Stimulated activated CD4-positive, alpha-beta T cell treated with anti-CD3 and anti-CD28 coated beads, Interleukin-4, amount 100 ng/mL, for 1 hour (primary cell): ENCODE measurements at places on chromosomes 2 and 18.

DNA sequence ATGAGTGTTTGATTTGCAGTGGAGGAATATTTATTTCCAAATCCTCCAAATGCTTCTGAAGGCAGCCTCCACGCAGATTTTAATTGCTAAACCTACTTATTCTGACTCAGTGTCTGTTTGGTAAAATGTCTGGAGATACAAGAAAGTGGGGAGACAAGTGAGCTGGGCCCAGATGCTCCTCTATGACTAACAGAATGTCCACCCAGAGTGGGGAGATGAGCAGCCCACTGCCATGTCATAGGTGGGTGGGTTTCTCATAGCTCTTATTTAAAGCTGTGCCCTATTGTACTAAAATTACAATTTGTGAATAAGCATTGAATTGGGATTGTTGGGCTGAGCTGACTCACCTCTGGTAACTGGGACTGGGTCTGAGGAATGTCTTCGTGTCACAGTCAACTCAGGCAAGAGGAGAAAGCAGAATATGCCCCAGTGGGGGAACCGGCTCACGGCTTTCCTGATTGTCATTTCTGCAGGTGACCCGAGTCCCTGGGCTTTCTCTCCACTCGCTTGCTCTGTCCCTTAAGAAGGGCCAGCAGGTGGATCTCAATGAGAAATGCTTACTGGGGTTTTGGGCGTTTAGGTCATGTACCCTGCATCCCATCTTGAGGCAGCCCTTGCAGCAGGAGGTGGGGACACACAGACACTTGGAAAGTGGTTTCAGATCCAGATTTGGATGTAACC, 116.3 kb upstream of the SPRED2 start:
- no peak for DNase-seq

GRCh38 chr18:68837665-68838451, 40.0 kb downstream of the CCDC102B start:
- no peak for DNase-seq

- DNase-seq = no peak
These were observed 2.1 kb downstream of the COL6A3 start for GRCh38 chr2:237411683-237412423.

- DNase-seq = no peak
These were observed 116.4 kb downstream of the CBLN2 start for GRCh38 chr18:72427721-72428120.

DNA sequence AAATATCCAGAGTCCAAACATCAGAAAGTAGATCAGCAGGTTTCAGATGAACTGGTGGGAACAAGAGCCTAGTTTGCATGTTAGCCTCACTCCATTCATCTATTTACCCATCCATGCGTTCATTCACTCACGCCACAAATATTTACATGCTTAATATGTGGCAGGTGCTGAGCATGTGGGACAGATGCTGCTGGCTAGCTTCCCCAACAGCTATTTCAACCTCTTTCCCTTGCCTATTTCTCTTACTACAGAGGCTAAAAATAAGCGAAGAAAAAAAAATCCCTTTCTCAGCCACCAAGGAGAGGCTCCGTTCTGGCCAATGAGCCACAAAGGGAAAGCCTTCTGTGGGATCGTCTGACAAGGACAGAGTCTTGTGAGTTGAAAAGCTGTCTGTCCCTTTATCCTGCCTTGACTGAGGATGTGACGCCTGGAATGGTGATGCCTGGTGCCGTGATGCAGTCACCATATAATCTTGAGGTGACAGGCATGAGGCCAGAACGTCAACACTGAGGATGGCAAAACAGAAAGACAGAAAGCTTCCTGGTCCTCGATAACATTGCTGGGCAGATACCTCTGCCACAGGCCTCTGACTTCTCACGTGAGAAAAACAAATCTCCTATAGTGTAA, 78.2 kb downstream of the KCTD1 start:
- no peak for DNase-seq

- DNase-seq = no peak
These were observed 1.3 kb downstream of the TAF1B start for GRCh38 chr2:9844576-9844975.

- DNase-seq = no peak
These were observed 339.1 kb upstream of the GALNT5 start for GRCh38 chr2:156918410-156918809.

- no peak for DNase-seq
These were observed 571.9 kb upstream of the PKDCC start for GRCh38 chr2:41475959-41476358.

DNA sequence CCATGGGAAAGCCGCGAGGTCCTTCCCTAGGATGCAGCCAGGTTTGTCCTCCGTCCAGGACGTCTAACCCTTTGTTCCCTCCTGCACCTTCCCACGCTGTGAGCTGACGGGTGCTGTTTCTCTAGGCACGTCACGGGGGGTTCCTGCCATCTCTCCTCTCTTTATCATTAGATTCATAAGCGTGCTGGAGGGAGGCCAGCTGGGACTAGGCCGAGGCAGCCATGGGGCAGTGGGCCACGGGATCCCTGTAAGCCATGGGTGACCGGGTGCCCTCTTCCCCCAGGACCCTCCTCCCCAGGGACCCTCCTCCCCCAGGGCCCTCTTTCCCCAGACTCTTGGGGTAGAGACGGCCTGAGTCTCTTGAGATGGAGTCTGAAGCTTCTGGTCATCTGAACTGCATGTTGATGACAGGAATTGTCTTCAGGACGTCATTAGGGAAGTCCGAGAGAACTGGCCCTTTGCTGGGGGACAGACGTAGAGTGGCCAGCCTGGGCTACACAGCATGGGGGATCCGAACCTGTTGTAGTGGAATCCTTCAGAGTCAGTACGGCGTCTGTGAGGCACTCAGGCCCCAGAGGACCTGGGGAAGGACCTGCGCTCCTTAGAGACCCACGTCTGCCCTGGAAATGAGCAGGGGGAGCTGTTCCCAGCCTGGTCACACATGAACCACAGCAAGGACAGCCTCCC, 108.1 kb downstream of the TPO start:
- DNase-seq = no peak

DNA sequence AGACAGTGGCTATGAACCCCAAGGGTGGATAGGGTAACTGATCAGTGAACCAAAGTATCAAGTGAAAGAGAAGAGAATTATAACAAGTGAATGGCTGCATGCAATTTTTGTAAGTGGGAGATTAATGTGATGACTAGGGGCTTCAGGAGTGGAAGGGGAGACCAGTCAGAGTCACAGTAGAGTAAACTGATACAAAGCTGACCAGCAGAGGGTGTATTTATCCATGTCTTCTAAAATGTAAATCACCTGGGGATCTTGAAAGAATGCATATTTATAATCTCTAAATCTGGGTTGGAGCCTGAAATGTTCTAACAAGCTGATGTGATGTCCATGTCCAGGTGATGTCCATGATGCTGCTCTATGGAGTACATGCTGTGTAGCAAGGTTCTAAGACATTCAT, 1351.3 kb upstream of the CHAC2 start:
- DNase-seq = no peak

DNA sequence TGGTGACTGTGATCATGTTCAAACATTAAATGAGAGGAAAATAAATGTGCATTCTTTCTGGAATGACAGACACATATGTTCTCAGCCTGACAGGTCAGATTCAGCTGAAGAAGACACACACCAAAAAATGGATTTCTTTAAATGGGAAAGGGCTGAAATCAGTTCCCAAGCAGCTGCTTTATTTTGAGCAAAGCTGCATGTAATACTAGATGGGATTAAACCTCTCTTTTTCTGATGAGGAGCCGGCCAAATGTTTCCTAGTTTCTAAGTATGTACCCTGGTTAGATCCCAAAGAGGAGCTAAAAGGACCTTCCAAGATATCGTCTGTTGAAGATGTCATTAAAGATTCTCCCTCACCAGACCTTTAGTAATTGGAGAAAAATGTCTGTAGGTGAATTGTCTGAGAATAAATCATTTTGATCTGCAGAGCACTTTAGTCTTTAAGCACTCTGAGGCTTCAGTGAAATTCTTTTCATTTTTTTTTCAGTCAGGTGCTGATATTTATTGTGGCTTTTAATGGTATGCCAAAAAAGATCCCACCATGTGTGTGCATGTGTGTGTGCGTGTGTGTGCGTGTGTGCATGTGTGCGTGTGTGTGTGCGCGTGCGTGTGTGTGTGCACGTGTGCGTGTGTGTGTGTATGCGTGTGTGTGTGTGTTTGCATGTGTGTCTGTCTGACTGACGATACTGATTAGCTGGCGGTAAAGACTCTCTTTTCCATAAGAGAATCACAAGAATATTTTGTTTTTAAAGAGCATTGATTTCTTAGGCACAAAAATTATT, 175.8 kb downstream of the IRS1 start:
- DNase-seq = no peak

DNA sequence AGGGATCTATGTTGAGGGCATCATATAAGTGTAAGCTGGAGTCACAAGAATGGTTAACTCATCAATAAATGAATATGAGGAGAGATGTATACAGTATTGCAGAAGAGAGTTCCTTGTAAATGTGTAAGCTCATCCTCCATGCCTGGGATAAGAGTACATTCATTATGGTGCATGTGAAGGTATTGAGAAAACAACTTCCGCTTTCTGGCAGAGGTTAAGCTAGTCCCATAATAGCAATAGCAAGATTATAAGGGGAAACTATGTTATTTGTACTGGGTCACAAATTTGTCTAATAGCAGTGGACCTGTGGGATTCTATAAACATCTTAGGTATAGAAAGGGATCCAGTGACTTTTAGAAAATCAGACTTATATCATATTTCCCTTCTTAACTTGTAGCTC, 44.1 kb downstream of the SCN2A start:
- DNase-seq = no peak

GRCh38 chr18:389658-390357, 110.7 kb downstream of the COLEC12 start:
- DNase-seq = no peak

- no peak for DNase-seq
These were observed 40.3 kb downstream of the HRH4 start for GRCh38 chr18:24500766-24501165.

DNA sequence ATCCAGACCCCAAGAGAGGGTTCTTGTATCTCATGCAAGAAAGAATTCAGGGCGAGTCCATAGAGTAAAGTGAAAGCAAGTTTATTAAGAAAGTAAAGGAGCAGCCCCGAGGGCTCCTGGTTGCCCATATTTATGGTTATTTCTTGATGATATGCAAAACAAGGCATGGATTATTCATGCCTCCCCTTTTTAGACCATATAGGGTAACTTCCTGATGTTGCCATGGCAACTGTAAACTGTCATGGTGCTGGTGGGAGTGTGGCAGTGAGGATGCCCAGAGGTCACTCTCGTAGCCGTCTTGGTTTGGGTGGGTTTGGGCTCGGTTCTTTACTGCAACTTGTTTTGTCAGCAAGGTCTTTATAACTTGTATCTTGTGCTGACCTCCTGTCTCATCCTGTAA, 750.2 kb upstream of the FANCL start:
- no peak for DNase-seq

GRCh38 chr2:152506843-152507242, 171.9 kb downstream of the FMNL2 start:
- DNase-seq = no peak

GRCh38 chr2:98607741-98608115, 584 bp downstream of the COA5 start:
- no peak for DNase-seq

DNA sequence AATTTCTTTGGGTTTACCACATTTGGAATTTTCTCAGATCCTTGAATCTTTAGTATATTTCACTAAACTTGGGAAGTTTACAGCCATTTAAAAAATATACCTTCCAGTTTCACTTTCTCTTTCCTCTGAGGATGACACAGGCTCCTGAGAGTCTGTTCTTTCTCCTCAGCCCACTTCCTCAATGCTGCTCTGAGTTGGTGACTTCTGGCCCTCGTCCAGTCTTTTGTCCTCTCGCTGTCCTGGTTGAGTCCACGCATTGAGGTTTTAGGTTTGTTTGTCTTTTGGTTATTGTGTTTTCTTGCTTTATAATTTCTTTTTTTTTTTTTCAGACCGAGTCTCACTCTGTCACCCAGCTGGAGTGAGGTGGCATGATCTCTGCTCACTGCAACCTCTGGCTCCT, 40.7 kb upstream of the GALR1 start:
- DNase-seq = no peak

- no peak for DNase-seq
These were observed 22.5 kb downstream of the C1QL2 start for GRCh38 chr2:119136093-119136492.

DNA sequence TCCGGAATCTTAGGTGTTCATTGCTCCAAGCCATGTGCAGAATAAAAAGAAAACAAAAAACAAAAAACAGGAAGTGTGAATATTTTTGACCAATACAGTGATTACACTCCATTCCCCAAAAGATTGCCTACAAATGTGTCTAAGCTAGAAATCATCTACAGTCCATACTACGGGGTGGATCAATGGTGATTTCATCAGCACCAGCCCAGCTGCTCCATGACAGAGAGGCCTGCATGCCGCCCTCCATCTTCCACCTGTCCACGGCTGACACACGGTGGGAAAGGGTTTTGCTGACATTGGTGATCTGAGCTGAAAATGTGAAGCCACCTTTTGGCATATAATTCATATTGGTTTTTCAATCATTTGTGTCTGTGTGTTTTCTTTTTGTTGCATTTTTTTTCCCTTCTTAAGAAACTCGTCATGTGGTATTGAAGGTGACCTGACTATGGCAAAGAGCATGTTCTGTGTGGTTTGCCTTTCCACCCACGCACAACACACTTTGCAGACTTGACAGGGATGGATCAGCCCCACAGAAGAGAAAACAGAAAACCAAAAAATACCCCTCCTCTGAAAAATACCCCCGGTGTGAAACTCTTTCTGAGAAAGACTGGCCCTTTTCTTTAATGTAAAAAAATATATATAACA, 533.1 kb downstream of the RNF144A start:
- peak; percentile 40 for DNase-seq

DNA sequence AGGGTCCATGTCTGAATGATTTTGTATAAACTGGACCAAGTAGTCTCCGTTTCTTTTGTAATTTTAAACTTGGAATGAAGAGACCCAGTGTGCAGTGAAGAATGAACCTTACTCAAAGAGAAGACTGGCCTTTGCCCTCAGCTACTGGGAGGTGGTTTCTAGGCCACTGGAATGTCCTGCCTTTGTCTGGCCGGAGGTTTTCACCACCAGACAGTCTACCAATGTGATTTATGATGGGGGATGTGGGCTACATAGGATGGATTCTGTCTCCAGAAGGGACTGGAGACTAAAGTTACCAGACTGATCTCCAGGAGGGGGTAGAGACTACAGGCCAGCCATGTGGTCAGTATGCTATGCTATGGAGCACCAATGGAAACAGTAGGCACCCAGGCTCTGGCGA, 42.8 kb upstream of the RAB31 start:
- DNase-seq = no peak

GRCh38 chr18:25825979-25826776, 264.2 kb downstream of the SS18 start:
- DNase-seq = no peak

DNA sequence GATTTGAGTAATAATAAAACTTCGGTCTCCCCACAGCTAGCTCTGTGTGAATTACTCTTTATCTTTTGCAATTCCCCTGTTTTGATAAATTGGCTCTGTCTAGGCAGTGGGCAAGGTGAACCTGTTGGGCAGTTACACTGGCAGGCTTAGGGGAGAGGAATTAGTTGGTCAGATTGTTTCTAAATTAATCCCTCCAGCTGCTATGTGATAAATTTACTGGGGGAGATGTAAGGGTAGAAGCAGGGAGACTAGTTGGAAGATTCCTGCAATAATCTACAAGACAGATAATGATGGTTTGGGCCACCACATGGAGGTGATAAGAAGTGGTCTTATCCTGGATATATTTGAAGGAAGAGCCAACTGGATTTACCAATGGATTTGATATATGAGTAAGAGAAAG, 118.5 kb upstream of the TACR1 start:
- DNase-seq = no peak

- DNase-seq = no peak
These were observed 30.3 kb upstream of the PDK1 start for GRCh38 chr2:172525601-172526000.

GRCh38 chr18:68234131-68234530, 480.8 kb downstream of the TMX3 start:
- no peak for DNase-seq
